Vagina (tissue), 2 donors: ENCODE measurements at places on chromosomes 5 and 9.

GRCh38 chr9:74935008-74935407, 17.7 kb downstream of the C9orf40 start:
- no peak for DNase-seq

DNA sequence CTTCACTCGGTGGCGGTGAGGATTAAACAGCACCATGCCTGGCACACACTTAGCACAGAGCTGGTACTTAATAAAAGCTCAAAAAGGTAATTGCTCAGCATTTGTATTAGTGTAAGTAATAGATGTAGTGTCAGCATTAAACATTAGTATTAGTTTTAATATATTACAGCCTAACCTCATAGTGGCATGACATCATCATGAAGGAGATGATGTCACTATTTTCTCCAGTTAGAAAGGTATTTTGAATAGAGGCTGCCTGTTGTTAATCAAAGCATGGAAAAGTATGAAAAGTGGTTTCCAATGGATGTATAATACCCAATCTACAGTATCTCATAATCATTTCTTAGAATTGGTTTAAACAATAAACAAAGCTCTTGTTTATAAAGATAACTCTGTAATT, 49.0 kb upstream of the FSTL4 start:
- DNase-seq, result no peak

DNA sequence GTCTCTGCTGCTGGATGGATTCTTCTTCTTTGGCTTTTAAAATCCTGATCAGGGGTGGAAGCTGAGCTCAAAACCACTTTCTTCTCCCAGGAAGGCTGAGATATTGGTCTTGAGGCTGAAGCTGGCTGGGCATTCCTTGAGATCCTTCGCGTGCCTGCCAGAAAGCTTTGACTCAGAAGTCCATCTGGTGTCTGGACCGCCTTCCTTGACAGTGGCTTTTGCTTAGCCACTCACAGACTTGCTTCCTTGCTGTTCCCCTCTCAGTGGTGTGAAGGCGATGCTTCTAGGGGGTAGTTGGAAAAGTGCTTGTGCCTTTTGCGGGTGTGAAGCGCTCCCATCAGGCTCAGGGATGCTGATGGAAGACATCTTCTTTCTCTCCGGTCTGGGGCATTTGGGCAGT, 45.9 kb downstream of the RGS3 start:
- no peak for DNase-seq

GRCh38 chr5:163569284-163569683, 63.9 kb downstream of the MAT2B start:
- DNase-seq, result no peak

GRCh38 chr5:29239606-29240005, 1953.9 kb upstream of the CDH6 start:
- DNase-seq, result no peak

GRCh38 chr5:178247481-178248456, 15.2 kb upstream of the PHYKPL start:
- no peak for DNase-seq

- DNase-seq, result no peak
These were observed 145.0 kb downstream of the FSTL4 start for GRCh38 chr5:133467335-133467779.

GRCh38 chr5:134989266-134989830, 21.6 kb downstream of the CATSPER3 start:
- no peak for DNase-seq

DNA sequence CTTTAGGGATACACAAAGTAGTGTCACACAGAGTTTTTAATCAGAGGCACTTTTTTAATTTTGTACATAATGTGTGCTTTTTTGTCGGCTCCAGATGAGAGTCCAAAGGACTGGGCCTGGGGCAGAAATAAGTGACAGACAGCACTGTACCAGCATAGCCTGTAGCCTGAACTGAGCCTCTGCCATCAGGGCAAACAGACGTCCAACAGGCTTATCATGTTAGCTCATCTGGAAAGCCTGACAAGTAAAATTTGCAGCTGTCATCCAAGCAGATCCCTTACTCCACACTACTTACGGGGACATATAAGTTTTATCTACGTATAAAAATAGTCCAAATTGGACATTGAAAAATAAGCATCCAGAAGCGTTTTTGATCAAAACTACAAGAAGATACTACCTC, 233.1 kb upstream of the GAS1 start:
- no peak for DNase-seq

DNA sequence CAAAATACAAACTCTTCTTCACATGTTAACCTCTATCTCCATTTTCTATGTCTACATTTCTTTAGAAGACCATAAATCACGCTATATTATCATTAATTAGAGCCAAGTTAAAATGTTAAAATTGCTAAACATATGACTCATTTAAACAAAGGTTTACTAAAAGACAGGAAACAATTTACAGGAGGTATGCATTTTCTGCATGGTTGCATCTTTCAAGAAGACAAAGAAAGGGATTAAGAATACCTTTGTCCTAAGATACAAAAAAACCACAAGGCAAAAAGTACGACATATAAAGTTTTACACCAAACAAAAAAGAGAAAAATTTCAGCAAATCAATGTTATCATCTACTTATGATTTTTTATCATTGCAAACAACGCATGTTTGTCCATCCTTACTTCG, 324.4 kb downstream of the PDE4D start:
- DNase-seq, result no peak

DNA sequence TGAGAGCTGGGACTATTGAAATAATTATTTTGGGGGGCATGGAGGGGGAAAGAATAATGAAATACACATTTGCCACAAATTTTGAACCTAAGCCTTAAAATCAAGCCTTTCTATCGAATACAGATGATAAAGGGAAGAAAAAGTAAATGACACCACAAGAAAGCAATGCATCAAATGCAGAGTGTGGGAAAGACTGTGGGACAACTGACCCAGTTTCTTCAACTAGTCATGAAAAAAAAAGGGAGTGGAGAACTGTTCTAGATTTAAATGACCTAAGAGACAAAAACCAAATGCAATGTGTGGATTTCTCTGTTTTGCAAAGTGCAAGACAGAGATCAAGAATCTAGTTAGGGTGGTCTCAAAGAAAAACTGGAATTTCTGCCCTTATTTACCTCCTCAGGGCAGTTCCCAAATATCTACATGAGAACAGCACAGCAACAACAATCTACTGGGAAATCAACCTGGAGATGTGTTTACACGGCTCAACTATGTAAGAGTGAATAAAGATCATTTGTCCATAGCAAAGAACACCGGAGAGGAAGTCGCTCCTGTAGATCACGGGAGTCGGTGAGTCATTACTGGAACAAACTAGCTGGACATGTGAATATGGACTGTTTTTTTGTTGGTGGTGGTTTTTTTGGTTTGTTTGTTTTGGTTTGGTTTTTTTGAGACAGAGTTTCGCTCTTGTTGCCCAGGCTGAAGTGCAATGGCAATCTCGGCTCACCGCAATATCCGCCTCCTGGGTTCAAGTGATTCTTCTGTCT, 145.9 kb downstream of the DROSHA start:
- DNase-seq, result no peak

DNA sequence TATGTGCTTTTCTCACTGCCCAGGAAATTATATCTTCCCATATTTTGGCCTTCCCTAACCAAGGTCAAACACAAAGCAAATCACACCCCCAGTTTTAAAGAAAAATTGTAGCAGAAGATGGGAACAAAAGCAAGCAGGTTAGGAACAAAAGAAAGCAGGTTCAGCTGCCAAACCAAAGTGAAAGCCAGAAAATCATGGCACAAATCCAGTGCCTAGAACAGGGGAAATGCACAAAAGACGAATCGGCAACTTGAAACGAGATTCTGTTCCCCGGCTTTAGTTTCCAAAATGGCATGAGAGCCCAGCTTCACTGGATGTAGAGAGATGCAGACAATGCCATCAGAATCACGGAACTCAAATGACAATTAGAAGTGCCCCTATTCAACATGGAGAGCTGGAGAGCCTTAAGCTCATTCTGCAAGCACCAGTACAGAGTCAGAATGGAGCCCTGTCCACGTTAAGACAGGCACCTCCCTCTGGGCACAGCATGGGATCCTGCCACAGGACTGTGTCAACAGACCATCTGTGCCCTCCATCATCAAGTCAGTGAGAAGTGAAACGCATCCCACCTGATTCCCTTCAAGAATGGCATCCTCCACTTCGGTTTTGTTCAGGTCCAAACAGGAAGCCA, 13.8 kb downstream of the DNAH5 start:
- no peak for DNase-seq

DNA sequence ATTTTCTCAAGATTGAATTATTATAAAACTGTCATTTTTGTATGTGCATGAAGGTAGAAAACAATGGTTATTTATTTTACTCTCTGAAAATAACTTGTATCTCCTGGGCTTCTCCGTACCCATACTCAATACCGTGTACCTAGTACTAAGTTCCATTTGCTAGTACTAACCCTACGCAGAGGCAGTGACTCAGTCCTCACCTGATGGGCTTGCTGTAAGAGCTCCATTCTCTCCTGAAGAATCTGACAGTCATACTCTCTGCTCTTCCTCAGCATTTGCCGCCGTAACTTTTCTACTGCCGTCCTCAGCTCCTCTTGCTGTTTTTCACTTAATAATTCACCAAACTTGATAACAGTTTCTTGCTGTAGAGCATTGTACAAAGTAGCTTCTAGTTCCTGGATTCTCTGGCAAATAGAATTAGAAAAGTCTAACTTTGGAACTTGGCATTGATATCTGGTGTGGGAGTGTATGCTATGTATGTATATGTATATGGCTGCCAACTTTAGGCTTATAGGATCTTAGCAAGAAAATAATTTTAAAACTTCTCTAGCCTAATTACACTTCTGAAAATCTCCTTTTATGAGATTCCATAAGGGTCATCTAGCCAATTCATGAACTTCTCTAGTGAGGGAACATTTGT, 108.0 kb upstream of the DPYSL3 start:
- DNase-seq, result no peak
